ENCODE measurements at places on chromosomes 11 and 22.

- no peak for DNase-seq
Measured at GRCh38 chr22:47221840-47222615, 459.6 kb downstream of the TBC1D22A start.

DNA sequence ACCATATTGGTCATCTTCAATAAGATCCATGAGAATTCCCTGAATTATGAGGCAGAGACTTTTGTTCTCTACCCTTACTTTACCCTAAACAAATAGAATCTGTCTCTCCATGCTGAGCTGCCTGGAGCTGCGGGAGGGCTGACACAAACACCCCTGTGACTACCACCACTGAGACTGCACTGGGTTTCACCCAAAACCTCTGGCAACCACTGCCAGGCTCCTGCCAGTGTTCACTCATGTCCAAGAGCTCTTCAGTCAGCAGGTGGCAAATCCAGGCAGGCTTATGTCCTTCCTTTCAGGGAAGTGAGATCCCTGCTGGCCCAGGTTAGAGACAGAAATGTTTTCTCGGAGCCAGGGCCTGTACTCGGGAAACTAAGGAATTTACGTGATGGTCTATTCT, 1105.3 kb downstream of the LRRC4C start:
- DNase-seq: no peak

DNA sequence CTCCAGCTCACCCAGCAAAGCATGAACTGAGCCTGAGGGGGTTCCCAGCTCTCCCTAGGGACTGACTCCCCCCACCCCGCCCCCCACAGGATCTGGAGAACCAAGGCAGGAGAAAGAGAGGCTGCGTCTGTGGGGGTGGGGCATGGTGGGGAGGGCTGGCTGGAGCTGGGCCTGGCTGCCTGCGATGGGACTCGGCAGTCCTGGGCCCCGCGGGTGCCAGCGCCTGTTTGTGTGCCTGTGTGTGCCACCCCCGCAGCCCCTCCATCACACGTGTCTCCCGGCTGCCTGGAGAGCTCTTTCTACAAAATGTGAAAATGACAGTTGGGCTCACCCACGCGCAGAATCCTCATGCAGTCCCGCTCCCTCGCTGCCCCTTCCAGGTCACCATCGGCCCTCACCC, 46.8 kb downstream of the CACNA1I start:
- no peak for DNase-seq

- no peak for DNase-seq
Measured at GRCh38 chr22:45088576-45088975, 75.1 kb upstream of the NUP50 start.

GRCh38 chr11:125358254-125358840, 137.7 kb downstream of the FEZ1 start:
- no peak for DNase-seq

GRCh38 chr22:44776605-44777363, 24.4 kb downstream of the ARHGAP8 start:
- no peak for DNase-seq

DNA sequence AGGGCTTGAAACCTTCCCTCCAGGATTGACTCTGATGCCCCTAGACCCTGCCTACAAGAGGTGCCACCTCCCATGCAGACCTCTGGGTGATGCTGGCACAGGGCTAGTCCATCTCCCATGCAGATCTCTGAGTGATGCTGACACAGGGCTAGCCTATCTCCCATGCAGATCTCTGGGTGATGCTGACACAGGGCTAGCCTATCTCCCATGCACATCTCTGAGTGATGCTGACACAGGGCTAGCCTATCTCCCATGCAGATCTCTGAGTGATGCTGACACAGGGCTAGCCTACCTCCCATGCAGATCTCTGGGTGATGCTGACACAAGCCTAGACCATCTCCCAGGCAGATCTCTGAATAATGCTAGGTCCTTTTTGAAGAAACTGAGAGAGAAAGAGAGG, 321.7 kb downstream of the NTM start:
- DNase-seq: no peak

DNA sequence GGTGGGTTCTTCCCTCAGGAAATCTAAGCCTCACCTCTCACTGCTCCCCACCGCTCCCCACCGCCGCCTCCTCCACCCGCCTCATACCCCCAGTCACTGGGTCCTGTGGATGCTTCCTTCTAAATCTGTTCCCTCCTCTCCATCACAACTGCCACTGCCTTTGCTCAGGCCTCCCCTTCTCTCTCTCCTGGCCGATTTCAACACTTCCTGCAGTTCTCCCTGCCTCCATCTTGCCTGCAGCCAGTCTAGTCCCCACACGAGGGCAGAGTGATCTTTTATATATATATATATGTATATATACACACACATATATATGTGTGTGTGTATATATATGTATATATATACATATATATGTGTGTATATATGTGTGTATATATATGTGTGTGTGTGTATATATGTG, 27.8 kb downstream of the CREB3L1 start:
- DNase-seq: peak; percentile 88

GRCh38 chr11:102806296-102806695, 8.3 kb upstream of the MMP1 start:
- DNase-seq: no peak

- DNase-seq: peak; percentile 74
Measured at GRCh38 chr11:67418476-67419281, 3.2 kb downstream of the CARNS1 start.

DNA sequence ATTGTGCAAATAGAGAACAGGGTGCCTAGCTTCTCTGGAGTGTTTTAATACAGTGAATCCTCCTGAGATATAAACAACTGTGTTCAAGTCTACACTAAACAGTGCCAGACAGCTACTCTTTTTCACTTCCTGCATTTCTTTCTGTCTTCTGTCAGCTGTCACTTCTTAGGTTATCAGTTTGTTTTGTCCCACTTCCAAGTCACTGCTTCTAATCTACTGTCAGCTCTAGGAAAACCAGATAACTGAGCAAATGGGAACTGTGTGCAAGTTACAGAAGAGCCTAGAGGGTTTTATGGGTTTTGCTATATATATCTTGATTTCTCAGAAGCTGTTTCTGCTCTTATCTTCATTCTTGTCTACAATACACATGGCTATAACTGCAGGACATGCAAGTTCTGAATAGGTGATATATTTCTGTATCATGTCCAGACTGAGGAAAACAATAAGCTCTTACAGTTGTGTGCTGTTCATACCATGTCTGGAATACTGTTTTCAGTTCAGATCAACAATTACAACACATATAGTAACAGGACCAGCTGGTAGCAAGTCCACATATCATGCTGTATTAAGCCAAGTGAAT, 5.8 kb downstream of the PITPNB start:
- no peak for DNase-seq

DNA sequence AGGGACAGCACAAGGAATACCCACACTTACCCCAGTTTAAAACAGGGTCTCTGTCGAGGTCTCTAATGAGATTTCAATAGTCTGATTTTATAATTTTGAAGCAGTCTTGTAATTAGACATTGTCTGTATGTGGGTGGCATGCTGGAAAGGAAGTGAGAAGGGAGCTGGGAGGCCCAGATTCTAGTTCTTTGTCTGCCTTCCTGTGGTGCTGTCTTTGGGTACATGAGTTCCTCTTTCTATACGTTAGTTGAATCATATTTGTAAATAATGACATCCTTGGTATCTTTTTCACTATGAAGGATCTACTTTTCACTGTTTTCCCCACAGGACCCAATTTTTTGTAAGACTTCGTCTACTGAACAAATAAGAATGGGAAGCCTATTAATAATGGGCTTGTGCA, 42.0 kb upstream of the TENM4 start:
- DNase-seq: peak; percentile 18

DNA sequence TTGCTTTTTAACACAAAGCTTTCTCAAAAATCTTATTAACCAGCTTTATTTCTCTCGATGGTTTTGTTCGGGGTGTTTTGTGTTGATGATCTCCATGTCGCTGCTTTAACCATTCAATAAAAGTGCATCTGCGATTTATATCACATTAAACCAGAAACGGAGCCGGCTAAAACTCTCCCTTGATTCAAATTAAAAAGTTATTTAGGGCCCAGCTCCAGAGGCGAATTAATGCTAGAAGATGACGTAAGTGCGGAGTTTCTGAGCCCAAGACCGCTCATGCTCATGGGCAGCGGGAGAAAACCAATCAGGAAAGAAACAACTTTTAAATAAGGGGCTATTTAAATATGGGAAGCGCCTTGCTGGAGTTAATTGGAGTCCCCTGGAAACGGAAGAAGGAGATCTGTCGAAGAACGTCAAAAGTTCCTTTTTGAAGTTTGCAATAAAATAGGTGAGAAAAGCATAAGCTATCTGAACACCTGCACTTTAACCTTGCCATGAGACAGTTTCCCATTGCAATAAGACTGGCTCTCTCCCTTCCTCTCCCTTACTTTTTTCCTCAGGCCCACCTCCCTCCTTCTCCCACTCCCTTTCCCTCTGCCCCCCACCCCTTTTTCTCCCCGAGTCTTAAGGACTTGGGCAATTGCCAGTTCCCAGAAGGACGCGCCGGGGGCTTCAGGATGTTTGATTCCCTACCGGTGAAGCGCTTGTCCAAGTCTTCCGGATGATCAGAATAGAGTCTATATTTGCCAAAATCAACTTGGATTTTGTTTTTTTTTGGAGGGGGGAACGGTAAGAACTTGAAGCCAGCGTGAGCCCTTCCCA, 1.9 kb upstream of the DBX1 start:
- DNase-seq: no peak

GRCh38 chr11:114816791-114817190, 138.5 kb downstream of the NXPE2 start:
- no peak for DNase-seq

DNA sequence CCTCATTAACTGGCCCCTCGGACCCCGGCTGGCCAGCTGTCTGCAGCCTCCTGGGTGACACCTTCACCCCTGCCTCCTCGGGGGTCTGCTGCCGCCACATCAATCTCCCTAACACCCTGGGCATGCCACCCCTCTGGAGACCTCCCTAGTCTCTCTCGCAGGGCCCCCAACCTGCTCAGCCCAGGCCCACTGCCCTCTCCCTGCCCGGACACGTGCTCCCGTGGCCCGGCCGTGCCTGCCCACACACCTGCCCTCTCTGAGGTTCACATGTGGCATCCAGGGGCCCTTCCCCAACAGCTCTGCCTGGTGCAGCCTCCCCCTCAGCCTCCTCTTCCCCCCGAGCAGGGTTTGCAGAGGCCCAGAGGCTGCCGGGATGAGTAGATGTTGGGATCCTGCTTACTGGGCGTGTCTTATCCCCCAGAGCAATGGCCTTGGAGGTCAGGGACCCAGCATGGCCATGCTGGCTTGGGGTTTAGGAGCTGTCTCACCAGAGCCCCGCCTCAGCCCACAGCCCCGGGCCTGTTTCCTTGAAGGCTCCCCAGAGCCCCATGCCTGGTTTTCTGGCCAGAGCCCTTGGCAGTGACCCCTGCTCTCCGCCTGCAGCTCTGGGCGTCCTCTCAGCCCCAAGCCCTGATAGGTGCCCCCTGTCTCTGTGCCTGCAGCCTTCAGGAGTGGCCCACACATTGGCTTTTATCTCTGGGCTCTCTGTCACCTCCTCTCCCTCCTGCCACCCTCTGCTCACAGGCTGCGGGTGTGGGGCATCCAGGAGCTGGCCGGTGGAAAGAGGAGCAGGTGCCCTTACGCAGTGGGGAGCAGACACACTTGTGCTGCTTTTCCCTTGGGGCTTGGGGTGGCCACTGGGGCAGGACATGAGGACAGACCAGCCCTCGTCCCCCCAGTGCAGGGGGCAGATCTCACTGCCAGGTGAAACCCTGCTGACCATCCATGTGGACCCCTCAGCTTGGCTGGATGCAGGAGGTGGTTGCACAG, 25.7 kb upstream of the SEPTIN5 start:
- peak; percentile 81 for DNase-seq

GRCh38 chr22:27460591-27461347, 340.8 kb downstream of the MN1 start:
- DNase-seq: no peak

DNA sequence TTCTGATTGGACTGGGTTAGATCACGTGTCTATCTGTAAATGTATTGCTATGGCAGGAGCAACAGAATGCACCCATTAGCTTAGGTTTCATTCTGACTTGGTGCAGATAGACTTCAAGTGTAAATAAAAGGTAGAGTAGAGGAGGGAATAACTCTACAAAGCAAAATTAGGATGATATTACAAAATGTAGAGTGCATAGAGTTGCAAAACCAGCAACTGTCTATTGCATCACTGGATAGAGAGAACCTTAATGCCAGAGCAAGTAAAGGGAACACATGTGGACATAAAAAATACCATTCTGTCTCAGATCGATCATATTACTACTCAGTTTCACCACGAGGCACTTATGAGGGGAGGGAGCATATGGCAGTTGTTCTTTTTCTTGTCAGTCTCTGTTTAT, 22.0 kb upstream of the CAT start:
- DNase-seq: peak; percentile 82

- DNase-seq: no peak
Measured at GRCh38 chr22:33350961-33351360, 292.8 kb upstream of the SYN3 start.

DNA sequence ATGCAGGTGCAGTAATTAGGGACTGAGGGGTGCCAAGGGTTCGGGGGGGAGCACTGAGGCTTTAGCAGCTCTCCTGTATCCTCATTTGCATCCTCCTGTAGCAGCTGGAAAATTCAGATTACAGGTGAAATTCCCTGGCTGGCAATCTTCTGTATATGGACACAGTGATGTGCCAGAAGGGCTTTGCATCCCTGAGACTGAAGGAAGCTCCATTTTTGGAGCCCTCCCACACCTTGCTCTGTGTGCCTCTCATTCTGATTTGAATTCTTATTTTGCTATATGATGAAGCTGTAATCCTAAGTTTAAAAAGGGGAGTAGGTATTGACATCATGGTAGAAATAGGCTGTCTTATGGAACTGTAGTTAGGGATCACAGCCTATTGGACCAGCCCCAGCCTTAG, 46.6 kb downstream of the SCN3B start:
- no peak for DNase-seq

DNA sequence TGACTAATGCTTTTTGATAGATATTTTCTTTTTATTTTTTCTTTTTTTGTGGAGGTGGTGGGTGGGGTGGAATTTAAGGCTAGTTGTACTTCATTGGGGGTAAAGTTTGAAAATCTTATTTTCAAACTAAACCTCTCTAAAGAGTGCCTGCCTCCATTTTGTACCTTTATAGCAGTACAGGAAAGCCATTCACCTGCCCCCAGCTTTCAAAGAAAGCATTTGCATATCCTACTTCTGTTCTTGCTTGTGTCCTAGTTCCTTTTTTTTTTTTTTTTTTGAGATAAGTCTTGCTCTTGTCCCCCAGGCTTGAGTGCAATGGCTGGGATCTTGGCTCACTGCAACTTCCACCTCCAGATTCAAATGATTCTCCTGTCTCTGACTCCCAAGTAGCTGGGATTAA, 766.2 kb upstream of the LRRC4C start:
- DNase-seq: no peak

GRCh38 chr11:131993246-131993645, 622.8 kb downstream of the NTM start:
- no peak for DNase-seq

GRCh38 chr11:22670830-22671229, 4.4 kb downstream of the GAS2 start:
- no peak for DNase-seq

- DNase-seq: no peak
Measured at GRCh38 chr11:130103296-130103814, 33.7 kb downstream of the APLP2 start.

All from HL-60 (cell line).